K562 (cell line): ENCODE measurements at places on chromosomes 7 and 10. TPM values are rescaled to one million over a fixed set of nuclear protein-coding genes. Genes with fewer than 3 reads are reported as not detected.

- no peak for DNase-seq
Observed at GRCh38 chr7:137801491-137801890, 45.3 kb downstream of the DGKI start.

The POU6F2 gene
- total RNA-seq: 1.5 and 2.5 TPM in 2 replicates

The CCDC172 gene
- not detected in 2 replicates for total RNA-seq

GRCh38 chr7:91565499-91566401 is 301.5 kb downstream of the FZD1 start:
- DNase-seq: no peak

DNA sequence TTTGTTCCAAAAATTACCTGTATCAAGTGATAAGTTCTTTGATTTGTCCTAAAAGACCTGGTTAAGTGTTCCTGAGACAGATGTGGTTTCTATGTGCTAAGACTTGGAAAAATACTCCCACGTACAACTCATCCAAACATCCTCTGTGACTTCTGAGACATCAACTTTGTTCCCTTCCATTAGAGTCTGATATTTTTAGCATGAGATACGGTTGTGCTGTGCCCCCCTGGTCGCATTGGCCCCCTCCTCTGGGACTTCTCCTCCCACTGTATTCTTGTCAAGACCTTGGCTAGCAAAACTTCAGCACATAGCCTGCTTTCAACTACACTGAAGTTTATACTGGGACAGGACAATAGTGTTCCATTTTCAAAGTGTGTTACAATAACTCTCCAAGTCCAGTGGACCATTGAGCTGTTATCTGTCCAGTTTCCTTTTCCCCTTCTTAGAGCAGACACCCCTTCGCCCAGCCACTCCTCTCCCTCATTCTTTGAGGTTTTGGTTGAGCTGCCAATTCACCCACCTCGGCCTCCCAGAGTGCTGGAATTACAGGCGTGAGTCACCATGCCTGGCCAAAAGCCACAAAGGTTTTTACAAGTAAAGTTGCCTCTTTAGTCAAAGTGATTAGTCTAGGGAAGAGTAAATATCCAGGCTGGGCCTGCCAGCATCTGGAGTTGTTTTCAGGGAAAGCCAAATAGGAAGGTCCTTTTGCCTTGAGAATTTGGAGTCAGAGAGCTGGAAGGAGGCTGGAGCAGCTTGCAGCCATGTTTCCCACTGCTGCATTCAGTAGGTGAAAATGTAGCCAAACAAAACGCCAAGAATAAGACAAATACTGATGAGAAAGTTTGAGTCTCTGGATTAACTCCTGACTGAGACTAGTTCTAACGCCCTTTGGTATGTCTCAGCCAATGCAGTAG is 17.8 kb upstream of the PDLIM1 start:
- no peak for DNase-seq
